ENCODE measurements at places on chromosomes 2 and 18.

GRCh38 chr2:65594150-65594549 lies 161.8 kb upstream of the SPRED2 start:
- DNase-seq, result no peak

GRCh38 chr2:50691513-50691912 lies 340.4 kb downstream of the NRXN1 start:
- no peak for DNase-seq

- no peak for DNase-seq
Observed at GRCh38 chr2:128219891-128220290, 98.8 kb downstream of the HS6ST1 start.

GRCh38 chr2:163191372-163191771 lies 352.8 kb upstream of the KCNH7 start:
- DNase-seq, result no peak

GRCh38 chr2:116444256-116444872 lies 1370.1 kb upstream of the DDX18 start:
- no peak for DNase-seq

DNA sequence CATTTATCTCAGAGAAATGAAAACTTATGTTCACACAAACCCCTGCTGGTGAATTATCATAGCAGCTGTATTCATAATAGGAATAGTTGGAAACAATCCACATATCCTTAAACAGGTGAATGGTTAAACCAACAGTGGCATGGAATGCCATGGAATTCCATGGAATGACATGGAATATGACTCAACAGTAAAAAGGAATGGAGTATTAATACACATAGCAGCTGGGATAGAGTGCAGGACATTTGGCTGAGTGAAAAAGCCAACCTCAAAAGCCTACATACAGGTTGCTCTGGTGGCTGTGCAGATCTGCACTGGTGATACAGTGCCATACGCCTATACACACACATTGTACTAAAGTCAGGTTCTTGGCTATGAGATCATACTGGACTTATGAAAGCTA lies 69.5 kb downstream of the FAM168B start:
- DNase-seq, result no peak

- DNase-seq, result no peak
Observed at GRCh38 chr18:58473071-58473470, 155.8 kb downstream of the ALPK2 start.

DNA sequence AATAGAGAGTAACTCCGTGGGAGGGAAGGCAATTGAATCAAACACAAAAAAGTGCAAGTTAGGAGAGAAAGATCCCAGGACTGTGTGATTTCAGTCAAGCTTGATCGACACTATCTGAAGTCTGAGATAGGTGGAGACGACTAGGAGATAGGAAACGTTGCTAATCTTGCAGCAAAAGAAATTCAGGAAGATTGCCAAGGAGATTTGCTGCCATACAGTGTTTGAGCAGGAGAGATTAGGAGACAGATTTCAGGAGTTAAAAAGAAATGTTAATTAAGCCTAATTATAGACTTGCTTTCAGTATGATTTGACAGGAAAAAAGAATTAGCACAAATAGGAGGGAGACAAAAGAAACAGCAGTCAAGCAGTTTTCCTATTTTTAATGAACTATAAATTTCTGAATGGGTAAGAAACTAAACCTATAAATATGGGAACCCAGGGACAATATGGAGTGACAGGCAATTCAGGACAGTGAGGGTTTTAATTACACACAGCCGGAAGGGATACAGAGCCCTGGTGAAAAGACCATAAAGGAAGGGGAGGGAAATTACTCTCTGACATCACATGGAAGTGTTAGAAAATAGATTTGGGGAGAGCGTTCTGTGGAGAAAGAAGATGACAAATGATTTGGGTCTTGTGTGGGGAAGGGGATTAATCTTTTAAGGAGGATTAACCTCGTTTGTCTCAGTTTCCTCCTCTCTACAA lies 72.6 kb downstream of the SUCLG1 start:
- DNase-seq, result no peak

DNA sequence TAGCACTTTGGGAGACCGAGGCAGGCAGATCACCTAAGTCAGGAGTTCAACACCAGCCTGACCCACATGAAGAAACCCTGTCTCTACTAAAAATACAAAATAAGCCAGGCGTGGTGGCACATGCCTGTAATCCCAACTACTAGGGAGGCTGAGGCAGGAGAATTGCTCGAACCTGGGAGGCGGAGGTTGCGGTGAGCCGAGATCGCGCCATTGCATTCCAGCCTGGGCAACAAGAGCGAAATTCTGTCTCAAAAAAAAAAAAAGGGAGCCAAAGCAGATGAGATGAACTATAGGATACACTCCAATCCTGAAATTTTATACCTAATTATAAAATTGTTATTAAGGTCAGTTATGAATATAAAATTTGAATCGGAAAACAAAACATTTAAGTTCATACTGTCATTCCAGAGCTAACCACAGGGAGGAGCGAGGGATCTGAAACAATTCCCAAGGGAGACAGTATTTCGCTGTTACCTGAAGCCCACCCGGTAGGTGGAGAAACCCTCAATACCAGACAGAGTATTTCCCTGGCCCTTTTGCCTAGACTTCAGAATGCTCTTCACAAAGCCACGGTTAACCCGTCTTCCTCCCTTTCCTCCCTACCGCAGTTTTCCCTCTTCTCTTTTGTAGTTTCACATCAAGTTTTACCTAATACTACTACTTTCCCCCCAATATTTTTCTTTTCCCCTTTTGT lies 1.4 kb downstream of the PPM1G start:
- no peak for DNase-seq

- DNase-seq, result no peak
Observed at GRCh38 chr2:54564439-54564838, 108.3 kb downstream of the SPTBN1 start.

DNA sequence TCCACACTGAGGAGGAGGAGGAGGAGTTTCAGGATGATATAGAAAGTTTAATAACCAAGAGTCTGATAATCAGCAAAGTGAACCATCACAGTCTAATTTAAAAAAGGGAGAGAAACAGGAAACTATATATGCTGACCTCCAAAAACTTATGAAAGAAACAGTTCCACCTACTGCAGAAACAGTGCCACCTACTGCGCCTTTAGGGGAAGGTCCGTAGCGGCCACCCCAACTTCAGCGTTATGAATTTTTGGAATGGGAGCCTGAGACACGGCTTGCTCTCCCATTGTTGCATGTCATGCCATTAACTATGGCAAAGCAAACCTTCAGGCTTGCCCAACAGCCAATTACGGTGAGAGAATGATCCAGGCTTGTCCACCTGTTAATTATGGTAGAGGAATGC lies 1719.2 kb upstream of the LRRTM1 start:
- no peak for DNase-seq

GRCh38 chr2:1563943-1564891 lies 151.0 kb downstream of the TPO start:
- no peak for DNase-seq

- peak; percentile 22 for DNase-seq
Observed at GRCh38 chr2:218024871-218025270, 22.1 kb upstream of the TNS1 start.

DNA sequence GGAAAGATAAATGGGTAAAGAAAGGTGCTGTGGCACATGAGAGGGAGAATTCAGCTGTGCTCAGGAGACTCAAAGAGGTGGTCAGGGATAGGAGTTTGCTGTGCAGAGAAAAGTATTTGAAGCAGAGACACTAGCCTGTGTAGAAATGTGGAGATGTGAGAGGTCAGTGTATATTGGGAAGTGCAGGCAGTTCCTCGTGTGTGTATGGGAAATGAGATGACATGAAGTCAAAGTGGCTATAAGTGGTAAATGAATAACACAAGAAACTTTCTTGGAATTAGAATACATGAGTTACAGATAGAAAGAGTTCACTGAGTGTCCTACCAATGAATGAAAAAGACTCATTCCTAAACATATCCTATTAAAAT lies 11.6 kb downstream of the MAP3K20 start:
- no peak for DNase-seq

DNA sequence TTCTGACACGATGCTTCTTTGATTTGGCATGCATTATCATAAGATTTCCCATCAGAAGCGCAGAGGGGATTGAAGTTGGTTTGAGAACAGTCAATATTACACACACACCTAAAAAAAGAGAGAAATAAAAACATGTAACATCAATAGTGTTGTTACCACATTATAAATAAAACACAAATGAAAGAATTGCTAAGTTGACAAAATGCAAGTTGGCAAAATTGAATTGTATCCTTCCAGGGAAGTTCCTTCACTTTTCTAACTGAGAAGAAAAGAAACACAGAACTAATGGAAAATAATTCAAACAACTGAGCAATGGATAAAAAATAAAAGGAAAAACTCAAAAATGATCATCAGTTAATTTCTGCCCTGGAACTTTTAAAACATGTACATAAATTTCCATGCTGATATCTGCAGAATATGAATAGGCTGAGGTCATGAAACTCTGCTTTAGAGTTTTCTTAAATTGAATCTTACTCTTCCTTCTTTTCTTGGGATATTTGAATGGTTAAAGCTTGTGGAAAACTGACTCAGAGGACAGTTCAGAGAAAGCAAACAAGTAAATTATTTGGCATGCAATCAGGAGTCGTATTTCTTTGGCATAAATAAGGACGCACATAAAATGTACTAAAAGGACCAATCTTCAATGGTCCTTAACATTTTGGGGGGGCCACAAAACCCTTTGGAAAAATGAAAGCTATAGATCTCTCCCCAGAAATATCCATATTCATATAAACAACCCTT lies 152.4 kb upstream of the CAVIN2 start:
- DNase-seq, result no peak

- DNase-seq, result no peak
Observed at GRCh38 chr2:161604901-161605300, 19.3 kb upstream of the SLC4A10 start.

DNA sequence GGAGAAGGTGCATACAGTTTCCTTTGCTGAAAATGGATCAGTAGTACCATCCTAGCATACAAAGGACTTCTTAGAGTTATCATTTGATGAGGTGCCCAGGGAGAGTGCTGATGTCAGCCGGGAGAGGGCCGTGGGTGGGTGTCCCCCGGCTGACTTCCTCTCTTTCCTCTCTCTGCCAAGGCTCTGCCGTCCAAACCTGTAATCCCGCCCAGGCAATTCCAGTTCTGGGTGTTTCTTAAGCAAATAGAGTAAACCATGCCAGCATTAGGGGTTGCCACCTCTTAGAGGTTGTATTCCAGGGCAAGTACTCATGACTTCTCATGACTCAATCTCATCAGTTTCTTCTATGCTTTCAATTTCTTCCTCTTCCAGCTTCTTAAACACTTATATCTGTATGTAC lies 117.2 kb downstream of the GATA6 start:
- DNase-seq, result no peak

DNA sequence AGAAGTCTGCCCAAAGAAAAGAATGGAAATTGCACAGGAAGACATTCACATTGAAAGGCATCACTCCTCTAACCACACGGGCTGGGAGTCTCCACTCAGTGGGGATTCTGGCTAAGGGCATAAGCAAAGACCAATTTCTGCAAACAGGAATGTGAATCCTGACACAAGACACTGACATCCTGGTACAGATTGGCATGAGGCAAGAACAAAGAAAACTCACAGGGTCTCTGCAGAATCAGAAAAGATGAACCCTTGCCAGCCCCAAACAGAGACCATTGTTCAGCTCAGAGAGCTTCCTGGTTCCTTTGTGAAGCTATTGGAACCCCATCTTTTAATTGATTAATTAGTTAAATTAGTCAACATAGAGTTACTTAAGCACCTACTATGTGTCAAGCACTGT lies 82.3 kb downstream of the UPP2 start:
- no peak for DNase-seq

DNA sequence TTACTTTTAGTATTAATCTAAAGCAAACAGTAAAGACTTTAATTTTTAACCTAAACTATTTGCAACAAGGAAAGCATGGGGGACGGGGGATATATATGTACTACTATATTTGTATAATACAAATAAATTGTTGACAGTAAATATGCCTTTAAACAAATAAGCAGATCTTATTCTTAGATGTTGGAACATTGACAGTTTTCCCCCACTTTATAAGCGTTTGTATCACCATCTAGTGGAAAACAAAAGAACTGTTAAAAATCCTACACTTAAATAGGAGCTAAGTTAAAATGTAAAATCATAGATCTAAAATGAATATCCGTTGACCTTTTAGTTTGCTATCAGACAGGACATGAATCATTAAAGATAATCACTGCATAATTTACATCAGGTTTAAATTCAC lies 50.0 kb downstream of the RBBP8 start:
- no peak for DNase-seq

DNA sequence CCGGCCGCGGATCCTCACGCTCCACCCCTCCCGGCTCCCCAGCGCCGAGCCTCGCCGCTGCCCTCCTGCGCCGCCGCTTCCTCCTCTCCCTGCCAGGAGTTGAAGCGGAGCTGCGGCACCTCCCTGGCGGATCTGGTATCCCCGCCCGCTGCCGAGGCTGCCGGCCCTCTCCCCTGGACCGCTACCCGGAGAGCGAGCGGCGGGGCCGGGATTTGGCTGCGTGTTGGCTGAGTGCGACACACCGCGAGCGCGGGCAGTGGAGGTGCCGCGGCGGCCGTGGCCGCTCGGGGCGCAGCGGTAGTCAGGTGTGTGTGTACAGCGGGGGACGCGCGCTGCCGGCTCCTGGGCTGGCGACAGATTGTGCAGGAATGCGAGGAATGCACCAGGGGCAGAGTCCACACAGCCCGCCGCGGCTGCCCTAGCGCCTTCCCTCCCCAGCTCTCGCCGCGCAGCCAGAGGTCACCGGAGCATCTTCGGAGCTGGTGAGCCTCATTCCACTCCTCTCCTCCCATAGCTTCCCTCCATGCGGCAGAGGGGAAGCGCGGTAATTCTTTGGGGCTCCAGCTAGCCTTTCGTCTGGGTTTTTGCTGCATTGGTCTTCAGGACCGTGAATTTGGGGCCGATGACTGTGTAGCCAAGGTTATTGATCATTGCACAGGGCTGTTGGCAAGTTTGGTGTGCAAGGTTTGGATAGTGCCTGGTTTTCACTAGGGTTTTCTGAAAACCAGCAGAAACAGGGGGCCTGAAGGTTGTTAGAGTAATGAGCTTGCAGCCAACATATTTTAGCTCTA lies 1.3 kb downstream of the PKP4 start:
- peak; percentile 84 for DNase-seq

DNA sequence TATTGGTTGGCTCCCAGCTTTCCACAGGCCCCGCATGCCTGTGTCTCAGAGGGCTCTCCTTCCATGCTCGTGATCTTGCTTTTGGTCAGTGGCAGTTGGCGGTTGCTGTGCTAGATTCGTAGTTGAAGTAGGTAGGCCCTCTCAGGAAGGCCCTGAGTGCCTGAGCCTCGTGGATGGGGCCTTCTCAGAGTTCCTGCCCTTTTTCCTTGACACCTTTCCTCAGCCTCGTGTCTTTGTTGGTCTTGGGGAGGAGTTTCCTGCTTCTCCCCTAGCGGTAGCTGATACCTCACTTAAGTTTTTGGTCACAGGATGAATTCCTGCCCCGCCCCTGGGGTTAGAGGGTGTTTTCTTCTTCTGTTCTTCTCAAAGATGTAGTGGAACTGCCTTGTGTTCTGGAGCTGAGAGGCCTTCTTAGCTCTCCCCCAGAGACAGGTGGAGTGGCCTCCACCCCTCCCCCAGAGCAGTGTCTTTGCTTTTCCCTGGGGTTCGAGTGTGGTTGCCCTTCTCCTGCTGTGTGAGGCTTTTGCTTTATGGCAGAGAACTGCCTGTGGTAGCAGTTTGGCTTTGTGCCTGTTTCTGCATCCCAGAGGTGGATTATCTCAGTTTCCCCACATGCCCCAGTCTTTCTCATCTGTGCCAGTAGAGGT lies 94.8 kb downstream of the ZNF407 start:
- no peak for DNase-seq

- DNase-seq, result no peak
Observed at GRCh38 chr18:26468931-26469340, 79.4 kb downstream of the KCTD1 start.

- DNase-seq, result no peak
Observed at GRCh38 chr2:215540658-215541057, 104.8 kb upstream of the FN1 start.

- DNase-seq, result no peak
Observed at GRCh38 chr2:240511351-240512108, 46.3 kb downstream of the ANKMY1 start.
